NCI-H146 (cell line): ENCODE measurements at places on chromosomes 12 and 14.

GRCh38 chr14:61558271-61558670, 137.0 kb upstream of the HIF1A start:
- peak; percentile 79 for DNase-seq

DNA sequence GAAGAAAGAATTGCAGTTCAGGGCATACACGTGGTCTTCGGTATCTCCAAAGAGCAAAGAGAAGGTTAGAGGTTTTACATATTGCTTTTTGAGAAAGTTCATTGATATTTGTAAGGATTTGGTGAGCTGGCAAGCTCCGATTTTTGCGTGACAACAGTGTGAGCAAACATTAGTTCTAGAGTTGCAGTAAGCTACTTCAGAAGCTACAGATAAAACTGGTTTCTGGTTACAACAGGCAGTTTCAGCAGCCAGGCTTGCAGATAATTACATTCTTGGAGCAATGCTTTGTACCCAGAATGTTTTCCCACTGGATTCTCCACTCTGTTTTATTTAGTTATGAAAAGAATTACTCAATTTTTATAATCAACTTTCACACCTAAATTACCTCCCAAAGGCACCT, 28.2 kb downstream of the KLRK1 start:
- DNase-seq, result peak; percentile 82

GRCh38 chr12:43406801-43407200, 145.2 kb downstream of the ADAMTS20 start:
- DNase-seq, result no peak

- DNase-seq, result no peak
Observed at GRCh38 chr12:93226361-93226760, 151.4 kb upstream of the NUDT4 start.

DNA sequence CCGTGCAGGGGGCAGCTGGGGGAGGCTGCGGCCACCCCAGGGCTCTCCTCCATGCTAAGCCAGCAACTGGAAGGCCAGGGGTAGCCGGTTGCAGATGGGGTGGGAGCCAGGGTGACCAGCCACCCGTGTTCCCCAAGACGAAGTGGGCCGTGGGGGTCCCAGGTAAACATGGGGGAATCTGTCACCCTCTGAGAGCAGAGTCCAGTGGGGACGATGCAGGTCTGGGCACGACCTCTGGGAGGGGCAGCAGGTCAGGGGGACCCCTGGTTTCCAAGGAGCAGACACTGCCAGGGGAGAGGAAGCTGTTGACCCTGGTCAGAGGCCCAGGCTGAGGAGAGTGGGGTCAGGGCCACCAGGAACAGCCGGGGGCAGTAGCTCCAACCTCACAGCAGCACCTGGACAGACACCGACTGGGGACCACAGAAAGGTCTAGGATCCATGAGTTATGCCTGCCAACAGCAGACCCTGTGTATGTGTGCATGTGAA, 35.0 kb upstream of the FBRSL1 start:
- DNase-seq, result no peak
